ENCODE measurements at places on chromosomes 11 and 22. TPM values are rescaled to one million over a fixed set of nuclear protein-coding genes. Genes with fewer than 3 reads are reported as not detected.

The C11orf91 gene
- not detected for total RNA-seq

The MIAT gene
- 0.77 TPM for total RNA-seq

The CASP1 gene
- 11.0 TPM for total RNA-seq

The OR51A4 gene
- not detected for total RNA-seq

The TSPAN32 gene
- total RNA-seq: 0.63 TPM

The FOLR3 gene
- not detected for total RNA-seq

The OR10A6 gene
- total RNA-seq: not detected

The SLC5A1 gene
- not detected for total RNA-seq

DNA sequence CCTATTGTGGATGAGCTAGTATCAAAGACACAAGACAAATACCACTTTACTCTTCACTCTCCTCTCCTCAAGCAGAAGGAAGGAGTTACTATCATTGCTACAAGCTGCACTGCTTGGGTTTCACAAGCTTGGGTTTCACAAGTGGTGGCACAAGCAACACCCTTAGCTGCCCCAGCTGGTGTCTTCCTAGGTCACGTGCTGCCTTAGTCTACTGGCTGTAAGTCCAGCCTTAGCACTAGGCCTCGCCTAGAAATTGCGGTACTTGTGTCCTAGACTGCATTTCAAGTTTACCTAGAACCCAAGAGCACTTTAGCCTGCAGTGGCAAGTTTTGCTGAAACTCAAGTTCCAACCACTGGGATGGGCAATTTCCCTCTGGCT, 86.6 kb downstream of the EHF start:
- no peak for DNase-seq

DNA sequence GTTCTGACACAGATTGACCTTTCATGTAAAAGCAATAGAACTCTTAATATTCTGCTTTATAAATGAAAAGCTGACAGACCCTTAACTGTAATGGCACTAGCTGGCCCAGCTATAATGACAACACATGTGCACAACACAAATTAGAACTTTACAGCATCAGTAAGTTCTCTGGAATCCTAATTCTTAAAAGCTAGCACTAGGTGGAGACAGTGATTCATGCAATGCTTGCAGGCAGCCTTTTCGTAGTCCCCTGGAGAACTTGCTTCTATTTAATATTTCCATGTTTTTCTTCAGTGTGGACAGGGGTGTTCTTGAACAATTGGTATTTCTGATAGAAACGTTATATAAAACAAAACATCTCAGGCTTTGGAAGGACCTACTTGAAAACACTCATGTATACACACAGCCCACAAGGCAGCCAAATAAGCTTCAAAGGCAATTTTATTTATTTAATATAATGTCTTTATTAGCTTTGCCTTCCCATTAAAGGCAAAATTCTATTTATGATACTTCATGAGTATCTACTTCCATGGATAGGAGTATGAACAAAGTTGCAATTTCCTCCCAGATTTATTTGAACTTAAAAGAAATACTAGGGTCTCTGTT, 374.3 kb upstream of the MPPED2 start:
- DNase-seq: no peak

DNA sequence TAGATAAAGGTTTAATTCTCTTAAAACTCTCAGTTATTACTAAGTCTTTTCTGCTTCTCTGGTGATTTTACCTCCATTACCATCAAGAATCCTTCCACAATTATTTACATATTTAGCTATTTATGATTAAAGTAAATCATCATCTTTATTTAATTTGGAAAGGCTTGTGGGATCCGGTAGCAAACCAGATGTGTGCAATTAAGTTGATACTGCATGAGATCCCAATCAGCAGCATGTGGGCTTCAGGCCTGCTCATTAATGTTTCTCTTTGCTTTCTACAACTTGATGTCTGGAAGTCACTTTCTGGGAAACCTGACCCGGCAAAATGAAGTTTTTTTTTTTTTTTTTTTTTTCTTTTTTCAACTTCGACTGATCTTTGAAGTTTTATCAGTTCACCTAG, 558.4 kb upstream of the ANO5 start:
- DNase-seq: no peak

DNA sequence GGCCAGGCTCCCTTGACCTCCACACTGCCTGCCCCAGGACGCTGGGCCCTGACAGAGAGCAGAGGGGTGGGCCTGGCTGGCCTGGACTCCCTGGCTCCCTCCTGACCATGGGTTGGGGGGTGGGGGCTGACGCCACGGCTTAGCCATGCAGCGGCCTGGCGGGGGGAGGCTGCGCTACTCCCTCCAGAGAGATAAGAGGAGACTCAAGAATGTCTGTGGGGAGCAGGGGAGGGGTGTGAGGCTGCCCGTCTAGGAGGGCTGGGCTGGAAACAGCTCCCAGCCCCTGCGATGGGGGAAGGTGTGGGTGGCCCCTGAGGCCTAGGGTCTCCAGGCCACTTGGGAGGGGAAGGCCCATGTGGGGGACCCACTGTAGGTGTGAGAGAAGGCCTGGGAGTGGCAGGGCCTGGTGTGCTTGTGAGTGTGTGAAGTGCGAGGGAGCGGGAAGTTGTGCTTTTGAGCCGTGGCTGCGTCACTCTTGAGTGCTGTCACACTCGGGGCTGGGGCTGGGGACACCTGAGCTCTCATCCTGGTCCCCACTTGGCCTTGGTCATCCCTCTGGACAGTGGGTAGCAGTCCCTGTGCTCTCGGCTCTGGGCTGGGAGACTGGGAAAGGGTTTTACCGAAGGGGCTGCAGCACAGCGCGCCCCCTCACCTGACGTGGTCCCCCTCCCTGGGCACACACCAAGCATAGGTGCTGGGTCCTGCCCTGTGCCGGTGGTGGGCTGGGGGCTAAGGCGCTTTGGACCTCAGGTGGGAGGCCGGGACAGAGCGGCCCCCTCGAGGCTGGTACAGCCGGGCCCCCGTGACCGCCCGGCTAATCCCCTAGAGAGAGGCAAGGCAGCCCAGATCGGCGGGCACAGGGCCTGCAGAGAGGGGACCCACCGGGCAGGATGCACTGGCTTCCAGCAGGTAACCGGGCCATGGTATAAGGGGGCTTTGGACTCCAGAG, 2.4 kb downstream of the MYRF start:
- DNase-seq: peak; percentile 86

GRCh38 chr11:82854242-82854641, 46.0 kb downstream of the PRCP start:
- DNase-seq: no peak

DNA sequence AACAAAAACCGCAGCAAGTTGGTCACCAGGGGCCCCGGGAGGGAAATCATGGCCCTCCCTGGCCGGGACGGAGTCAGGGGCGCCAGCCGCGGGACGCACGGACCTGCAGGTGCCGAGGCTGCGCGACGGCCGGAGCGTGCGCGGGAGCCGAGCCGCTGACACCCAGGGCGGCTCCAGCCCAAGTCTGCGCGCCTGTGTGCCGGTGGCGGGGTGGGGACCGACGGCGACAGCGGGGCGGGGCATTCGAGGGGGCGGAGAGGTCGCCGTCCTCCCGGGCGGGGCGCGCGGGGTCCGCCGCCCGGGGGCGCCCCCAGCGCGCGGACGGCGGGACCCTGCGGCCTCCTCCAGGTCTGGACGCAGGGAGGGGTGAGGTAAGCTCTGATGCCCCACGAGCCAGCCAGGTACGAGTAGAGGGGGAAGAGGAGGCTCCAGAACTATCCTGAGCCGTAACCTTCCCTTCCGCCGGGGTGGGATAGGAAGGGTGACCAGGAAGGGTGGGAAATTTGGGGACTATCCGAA, at the start of gene ESAM:
Gene ESAM, minus strand, starts transcription at position 186 of the 519 bp plus-strand sequence. Its CDS starts 136 bp downstream, at position 50.
- DNase-seq: no peak

DNA sequence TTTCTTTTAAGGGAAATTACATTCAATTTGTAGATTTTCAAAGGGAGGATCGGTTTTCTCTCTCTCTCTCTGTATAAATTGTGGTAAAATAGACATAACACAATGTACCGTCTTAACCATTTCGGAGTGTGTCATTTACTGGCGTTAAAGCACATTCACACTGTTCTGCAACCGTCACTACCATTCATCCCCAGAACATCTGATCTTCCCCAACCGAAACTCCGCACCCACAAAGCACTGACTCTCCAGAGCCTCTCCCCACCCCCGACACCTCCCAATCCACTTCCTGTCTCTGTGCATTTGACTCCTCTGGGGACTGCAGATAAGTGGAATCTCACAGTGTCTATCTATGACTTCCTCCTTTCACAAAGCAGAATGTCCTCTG, 15.9 kb upstream of the GRAMD4 start:
- DNase-seq: no peak

DNA sequence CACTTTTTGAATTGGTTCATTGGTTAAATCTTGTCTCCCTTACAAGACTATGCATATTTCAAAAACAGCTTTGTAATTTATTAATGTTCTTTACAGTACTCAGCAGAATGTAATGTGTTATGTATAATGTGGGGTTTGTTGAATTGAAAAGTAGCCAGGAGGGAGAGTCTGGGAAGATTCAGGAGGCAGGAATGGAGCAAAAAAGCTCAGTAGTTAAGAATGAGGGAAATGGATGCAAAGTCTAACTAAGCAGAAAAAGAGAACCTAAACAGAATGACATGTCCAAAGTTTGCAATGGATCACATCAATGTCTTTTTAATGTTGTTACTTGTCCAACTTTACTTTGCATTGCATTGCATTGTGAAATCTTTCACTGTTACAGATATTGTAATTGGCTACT, 86.5 kb upstream of the CARD18 start:
- DNase-seq: no peak

GRCh38 chr11:72343006-72343756, 91.2 kb downstream of the CLPB start:
- no peak for DNase-seq

DNA sequence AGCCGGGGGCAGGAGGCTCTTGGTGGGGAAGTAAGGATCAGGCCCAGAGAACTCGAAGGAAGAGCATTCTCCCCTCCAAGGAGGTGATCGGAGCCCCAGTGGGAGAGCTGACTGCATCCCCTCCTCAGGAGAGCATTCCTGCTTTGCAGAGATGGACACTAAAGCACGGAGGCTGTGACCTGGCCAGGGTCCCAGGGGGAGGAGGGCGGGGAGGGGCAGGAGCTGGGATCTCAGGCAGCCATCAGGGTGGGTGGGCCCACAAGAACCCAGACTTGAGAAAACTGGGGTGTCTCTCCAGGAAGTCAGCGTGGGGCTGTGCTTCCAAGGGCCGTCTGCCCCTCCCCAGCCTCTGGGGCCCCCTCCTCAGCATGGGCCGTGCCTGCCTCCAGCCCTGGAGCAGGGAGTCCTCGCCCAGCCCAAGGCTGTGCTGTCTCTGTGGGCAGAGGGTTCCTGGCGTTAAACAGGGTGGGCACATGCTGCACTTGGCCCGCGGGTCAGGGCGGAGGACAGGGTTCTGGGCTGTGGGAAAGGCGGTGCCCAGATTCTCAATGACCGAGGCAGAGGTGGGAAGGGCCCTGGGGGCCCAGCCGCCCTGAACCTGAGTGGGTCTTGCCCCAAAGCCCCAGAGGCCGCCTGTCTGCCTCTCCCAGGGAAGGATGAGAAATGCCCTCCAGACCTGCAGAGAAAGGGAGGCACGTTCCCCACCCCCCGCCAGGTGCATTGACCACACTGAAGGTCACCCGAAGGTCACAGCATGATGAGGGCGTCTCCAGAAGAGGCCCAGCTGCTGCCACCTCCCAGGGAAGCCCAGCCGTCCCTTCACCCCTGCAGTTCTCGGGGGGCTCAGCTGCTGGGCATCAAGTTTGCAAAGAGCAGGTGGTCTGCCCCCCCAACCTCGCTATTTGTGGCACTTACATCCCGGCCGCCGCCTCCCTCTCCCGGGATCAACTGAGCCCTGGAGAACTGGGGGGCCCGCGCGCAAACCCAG, 643 bp downstream of the CEND1 start:
- DNase-seq: no peak

GRCh38 chr22:26169315-26170111, at the start of gene SEZ6L:
SEZ6L (plus strand) TSS chr22:26169462; CDS start chr22:26169670, 208 bp downstream.
- DNase-seq: no peak

DNA sequence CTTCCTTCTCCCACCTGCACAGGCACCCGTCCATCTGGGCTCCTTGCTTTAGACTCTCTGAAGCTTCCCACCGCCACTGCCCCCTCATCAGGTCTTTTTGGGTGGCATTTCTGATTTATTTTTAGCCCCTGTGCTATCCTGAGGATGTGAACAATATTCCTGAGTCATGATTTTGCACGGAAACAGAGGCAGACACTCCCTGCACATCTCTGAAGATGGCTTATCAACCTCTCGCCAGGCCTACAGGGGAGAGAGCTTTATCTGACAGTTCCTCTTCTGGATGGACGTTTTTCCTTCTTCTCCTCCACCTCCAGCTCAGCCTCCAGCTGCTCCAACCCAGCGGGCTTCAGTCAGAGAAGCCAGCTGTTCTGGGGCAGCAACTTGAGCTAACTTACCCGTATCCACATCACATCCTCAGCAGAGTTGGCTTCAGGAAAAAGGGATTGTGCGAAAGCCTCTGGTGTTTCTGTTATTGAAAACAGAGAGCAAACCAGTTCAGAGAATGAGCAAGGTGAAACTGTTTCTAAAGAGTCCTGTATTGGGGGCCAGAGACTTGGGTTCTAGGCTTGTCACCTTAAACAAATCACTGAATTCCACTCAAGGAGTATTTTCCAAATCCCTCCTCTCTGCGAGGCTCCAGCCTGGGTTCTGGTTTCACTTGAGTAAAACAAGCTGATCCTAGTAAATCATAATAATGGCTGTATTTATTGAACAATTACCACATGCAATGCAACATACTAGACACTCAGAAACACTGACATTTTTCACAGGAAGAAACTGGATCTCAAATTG, 33.1 kb upstream of the ETS1 start:
- DNase-seq: no peak

DNA sequence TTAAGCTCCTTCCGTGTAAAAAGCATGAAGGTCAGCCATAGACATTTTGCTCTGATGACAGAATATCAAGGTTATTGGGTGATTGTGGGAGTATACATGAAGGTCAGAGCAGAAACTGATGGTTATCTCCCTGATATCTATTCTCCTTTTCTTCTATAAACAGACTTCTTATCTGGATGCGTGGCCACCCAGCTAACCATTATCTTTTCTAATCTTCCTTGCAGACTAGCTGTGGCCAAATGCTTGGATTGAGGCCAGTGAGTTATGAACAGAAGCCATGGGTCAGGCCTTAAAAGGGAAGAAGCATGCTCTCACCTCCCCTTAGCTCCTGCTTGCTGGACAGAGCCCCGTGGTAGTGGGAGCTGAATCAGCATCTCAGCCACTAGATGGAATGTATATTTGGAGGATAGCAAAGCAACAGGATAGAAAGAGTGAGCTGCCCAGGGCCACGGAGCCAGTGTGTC, 31.3 kb upstream of the LRRC55 start:
- DNase-seq: no peak
